ENCODE measurements at places on chromosomes 3 and 15.
A peak's percentile ranks its signal among the peaks of the same experiment; 100 is the strongest.

- no peak for DNase-seq
- H3K27me3 ChIP-seq: no peaks in the 10 kb centered on the region
- H3K36me3 ChIP-seq: no peaks in the 10 kb centered on the region
- peak overlapping the region; percentile 12 for H3K27ac ChIP-seq
- H3K4me1 ChIP-seq: peaks cover 11% of the 10 kb centered on the region
These were observed 58.6 kb downstream of the TMOD3 start for GRCh38 chr15:51887887-51888592.

DNA sequence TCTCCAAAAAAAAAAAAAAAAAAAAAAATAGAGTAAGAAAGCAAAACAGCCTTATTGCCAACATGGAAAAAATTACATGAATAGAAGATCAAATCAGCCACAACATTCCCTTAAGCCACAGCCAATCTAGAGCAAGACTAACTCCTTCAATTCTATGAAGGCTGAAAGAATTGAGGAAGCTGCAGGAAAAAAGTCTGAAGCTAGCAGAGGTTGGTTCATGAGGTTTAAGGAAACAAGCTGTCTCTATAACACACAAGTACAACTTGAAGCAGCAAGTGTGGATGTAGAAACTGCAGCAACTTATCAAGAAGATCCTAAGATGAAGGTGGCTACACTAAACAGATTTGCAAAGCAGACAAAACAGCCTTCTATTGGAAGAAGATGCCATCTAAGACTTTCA lies 9.3 kb downstream of the PARL start:
- DNase-seq: no peak
- no peak overlapping the region for H3K4me3 ChIP-seq
- no peak overlapping the region for H3K27ac ChIP-seq
- no peaks in the 10 kb centered on the region for H3K36me3 ChIP-seq
- no peaks in the 10 kb centered on the region for H3K4me1 ChIP-seq

DNA sequence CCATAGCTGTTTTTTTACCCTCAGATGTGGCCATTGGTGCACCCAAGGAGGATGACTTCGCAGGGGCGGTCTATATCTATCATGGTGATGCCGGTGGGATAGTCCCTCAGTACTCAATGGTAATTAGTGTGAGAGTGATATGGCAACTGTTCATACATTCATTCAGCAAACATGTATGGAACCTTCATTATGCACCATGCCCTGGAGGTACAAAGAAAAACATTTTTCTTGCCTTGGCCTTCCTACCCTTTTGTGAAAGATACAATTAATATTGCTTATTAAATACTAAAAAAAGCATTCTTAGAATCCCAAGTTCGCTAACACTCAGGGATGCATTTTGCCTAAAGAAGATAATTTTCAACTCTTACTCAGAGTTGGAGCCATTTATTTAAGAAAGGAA lies 342.4 kb upstream of the CTDSPL start:
- no peaks in the 10 kb centered on the region for H3K27me3 ChIP-seq
- H3K36me3 ChIP-seq: no peaks in the 10 kb centered on the region
- H3K4me1 ChIP-seq: no peaks in the 10 kb centered on the region

GRCh38 chr3:74651292-74651691 lies 36.8 kb upstream of the CNTN3 start:
- no peaks in the 10 kb centered on the region for H3K4me1 ChIP-seq
- H3K27ac ChIP-seq: no peak overlapping the region
- H3K4me3 ChIP-seq: no peak overlapping the region
- no peaks in the 10 kb centered on the region for H3K36me3 ChIP-seq
- DNase-seq: no peak

DNA sequence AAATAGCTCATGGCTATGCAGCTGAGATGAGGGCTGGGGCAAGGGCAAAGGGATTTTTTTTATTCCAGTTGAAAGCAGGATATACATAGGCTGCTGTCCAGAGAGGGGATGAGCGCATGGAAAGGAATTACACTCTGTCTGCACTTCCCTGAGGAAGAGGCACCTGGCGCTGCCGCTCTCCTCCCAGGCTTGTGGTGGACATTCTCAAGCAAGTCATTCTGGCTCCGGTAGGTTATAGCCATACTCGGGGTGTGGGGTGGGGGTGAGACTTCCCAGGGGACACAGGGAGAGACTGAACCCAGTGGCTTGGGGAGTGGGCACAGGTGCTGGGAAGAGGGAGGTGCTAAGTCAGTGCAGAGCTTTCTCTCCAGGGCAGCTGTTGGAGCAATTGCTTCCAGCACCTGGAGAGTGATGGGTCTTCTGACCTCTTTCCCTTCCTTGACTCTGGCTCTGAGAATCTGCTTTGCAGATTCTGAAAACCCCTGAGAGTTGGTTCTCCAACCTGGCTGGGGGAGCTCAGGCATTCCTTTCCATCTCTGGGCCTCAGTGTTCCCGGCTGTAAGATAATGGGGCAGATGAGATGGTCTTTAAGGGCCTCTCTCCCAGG lies 24.3 kb downstream of the CYP8B1 start:
- no peak overlapping the region for H3K4me3 ChIP-seq
- H3K36me3 ChIP-seq: no peaks in the 10 kb centered on the region
- peak overlapping the region; percentile 11 for H3K27ac ChIP-seq
- DNase-seq: no peak
- H3K27me3 ChIP-seq: no peaks in the 10 kb centered on the region
- H3K4me1 ChIP-seq: peaks cover 6% of the 10 kb centered on the region

DNA sequence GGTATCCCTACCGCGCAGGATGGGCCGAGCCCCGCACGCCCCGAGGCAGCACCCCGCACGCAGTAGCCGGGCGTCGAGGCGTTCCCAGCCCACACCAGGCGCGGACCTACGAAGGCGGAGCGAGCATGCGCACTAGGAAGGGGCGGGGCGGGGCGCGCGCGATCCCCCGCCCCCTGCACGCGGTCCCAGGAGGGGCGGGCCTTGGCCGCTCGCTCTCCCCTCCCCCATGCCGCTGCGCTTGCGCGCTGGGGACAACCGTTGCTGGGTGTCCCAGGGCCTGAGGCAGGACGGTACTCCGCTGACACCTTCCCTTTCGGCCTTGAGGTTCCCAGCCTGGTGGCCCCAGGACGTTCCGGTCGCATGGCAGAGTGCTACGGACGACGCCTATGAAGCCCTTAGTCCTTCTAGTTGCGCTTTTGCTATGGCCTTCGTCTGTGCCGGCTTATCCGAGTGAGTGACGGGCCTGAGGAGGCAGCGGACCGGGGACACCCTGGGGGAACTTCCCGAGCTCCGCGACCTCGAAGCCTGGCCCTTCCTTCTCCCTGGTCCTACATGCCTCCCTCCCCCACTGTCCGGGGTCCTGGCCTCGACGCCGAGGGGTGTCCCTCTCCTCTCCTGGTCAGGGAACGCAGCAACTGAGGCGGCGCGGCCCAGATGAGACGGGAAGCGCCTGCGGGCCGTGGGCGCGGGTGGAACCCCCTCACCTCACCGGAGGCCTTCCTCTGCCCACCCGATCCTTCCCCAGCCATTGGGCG lies at the start of gene SPESP1:
Gene SPESP1, plus strand, starts transcription at position 258 of the 755 bp plus-strand sequence. Its CDS starts 129 bp downstream, at position 387.
- no peaks in the 10 kb centered on the region for H3K27me3 ChIP-seq
- no peak within 1 kb of the TSS for H3K27ac ChIP-seq
- H3K4me1 ChIP-seq: no peaks in the 10 kb centered on the region
- peak; percentile 28 for DNase-seq
- H3K36me3 ChIP-seq: no peaks in the 10 kb centered on the region
- H3K4me3 ChIP-seq: no peak within 1 kb of the TSS

DNA sequence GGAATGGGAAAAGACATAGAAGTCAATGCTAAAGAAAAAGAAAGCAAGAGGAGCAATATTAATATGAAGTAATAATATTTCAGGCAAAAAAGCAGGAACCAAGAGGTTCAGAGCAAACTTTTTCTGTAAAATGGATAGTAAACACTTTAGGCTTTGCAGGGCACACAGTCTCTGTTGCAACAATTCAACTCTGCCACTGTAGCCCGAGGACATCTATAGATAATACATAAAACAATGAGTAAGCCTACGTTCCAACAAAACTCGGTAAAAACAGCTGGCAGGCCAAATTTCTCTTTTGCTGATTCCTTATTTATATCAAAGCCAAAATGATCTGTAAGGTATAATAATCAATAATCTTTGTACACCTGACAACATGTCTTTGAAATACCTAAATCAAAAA lies 56.8 kb downstream of the SMAD6 start:
- no peaks in the 10 kb centered on the region for H3K4me1 ChIP-seq
- H3K36me3 ChIP-seq: no peaks in the 10 kb centered on the region
- no peak overlapping the region for H3K4me3 ChIP-seq
- H3K27me3 ChIP-seq: no peaks in the 10 kb centered on the region
- no peak overlapping the region for H3K27ac ChIP-seq
- DNase-seq: no peak

GRCh38 chr15:61731099-61731498 lies 329.1 kb downstream of the VPS13C start:
- H3K4me1 ChIP-seq: no peaks in the 10 kb centered on the region
- H3K36me3 ChIP-seq: no peaks in the 10 kb centered on the region

GRCh38 chr15:51475736-51476135 lies 134.3 kb downstream of the GLDN start:
- H3K27ac ChIP-seq: no peak overlapping the region
- H3K27me3 ChIP-seq: no peaks in the 10 kb centered on the region
- no peaks in the 10 kb centered on the region for H3K4me1 ChIP-seq
- no peaks in the 10 kb centered on the region for H3K36me3 ChIP-seq

GRCh38 chr3:52910823-52911222 lies 13.5 kb upstream of the STIMATE start:
- no peak overlapping the region for H3K4me3 ChIP-seq
- no peak for DNase-seq
- no peaks in the 10 kb centered on the region for H3K27me3 ChIP-seq
- H3K4me1 ChIP-seq: no peaks in the 10 kb centered on the region

DNA sequence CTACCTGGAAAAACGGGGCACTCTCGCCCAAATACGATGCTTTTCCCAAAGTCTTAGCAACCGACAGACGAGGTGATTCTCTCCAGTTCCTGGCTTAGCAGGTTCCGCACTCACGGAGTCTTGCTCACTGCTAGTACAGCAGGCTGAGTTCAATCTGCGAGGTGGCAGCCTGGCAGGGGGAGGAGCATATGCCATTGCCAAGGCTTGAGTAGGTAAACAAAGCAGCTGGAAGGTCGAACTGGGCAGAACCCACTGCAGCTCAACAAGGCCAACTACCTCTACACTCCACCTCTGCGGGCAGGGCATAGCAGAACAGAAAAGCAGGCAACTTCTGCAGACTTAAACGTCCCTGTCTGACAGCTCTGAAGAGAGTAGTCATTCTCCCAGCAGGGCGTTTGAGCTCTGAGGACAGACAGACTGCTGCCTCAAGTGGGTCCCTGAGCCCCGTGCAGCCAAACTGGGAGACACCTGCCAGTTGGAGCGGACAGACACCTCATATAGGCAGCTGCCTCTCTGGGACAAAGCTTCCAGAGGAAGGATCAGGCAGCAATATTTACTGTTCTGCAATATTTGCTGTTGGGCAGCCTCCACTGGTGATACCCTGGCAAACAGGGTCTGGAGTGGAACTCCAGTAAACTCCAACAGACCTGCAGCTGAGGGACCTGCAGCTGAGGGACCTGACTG lies 73.4 kb upstream of the CADM2 start:
- H3K27me3 ChIP-seq: no peaks in the 10 kb centered on the region
- no peak overlapping the region for H3K4me3 ChIP-seq
- no peak overlapping the region for H3K27ac ChIP-seq
- H3K4me1 ChIP-seq: no peaks in the 10 kb centered on the region

- H3K27me3 ChIP-seq: no peaks in the 10 kb centered on the region
- H3K4me1 ChIP-seq: no peaks in the 10 kb centered on the region
- H3K27ac ChIP-seq: no peak overlapping the region
- H3K4me3 ChIP-seq: no peak overlapping the region
These were observed 38.5 kb upstream of the C15orf39 start for GRCh38 chr15:75163150-75163564.

DNA sequence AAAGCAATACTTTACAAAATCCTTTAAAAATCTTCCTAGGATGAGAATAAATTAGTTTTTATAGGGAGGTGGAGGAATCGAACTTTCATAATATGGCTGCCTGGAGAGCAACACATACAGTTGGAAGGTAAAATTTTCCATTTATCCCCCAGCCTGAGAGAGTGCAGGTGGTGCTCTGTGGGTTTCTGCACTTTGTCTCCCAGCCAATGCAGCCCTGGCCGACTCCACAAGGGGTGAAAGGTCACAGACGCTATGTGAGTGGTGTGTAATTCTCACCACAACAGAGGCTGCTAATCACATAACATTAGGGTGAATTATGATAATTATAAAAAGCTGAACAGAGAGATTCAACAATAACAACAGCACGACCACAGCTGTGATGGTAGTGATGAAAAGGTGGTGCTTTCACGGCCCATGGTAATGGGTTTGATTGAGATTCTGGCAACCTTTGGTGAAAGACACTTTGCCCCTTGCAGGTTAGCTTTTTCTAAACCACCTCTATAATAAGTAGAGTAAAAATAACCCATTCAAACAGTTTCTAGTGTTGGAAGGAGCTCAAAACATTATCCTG lies 30.1 kb upstream of the NANOGP8 start:
- H3K27ac ChIP-seq: no peak overlapping the region
- H3K27me3 ChIP-seq: no peaks in the 10 kb centered on the region
- DNase-seq: peak; percentile 37
- no peaks in the 10 kb centered on the region for H3K4me1 ChIP-seq

GRCh38 chr15:34799149-34800101 lies 4.1 kb upstream of the ACTC1 start:
- H3K4me1 ChIP-seq: peaks cover 5% of the 10 kb centered on the region
- peak; percentile 39 for DNase-seq
- H3K36me3 ChIP-seq: no peaks in the 10 kb centered on the region
- H3K27me3 ChIP-seq: no peaks in the 10 kb centered on the region

GRCh38 chr3:127482216-127483004 lies 108.1 kb downstream of the TPRA1 start:
- no peaks in the 10 kb centered on the region for H3K4me1 ChIP-seq
- peak; percentile 37 for DNase-seq
- H3K36me3 ChIP-seq: no peaks in the 10 kb centered on the region
- H3K4me3 ChIP-seq: no peak overlapping the region
- H3K27ac ChIP-seq: no peak overlapping the region
- no peaks in the 10 kb centered on the region for H3K27me3 ChIP-seq

GRCh38 chr3:5651351-5651750 lies 463.8 kb downstream of the EDEM1 start:
- DNase-seq: no peak
- H3K36me3 ChIP-seq: no peaks in the 10 kb centered on the region
- H3K4me3 ChIP-seq: no peak overlapping the region
- no peaks in the 10 kb centered on the region for H3K4me1 ChIP-seq
- H3K27me3 ChIP-seq: no peaks in the 10 kb centered on the region
- no peak overlapping the region for H3K27ac ChIP-seq

- H3K36me3 ChIP-seq: peaks cover 6% of the 10 kb centered on the region
- H3K4me1 ChIP-seq: no peaks in the 10 kb centered on the region
- no peak overlapping the region for H3K27ac ChIP-seq
- H3K4me3 ChIP-seq: no peak overlapping the region
- DNase-seq: no peak
- no peaks in the 10 kb centered on the region for H3K27me3 ChIP-seq
These were observed 17.4 kb downstream of the THBS1 start for GRCh38 chr15:39598186-39598850.

- no peak overlapping the region for H3K4me3 ChIP-seq
- no peaks in the 10 kb centered on the region for H3K4me1 ChIP-seq
- no peaks in the 10 kb centered on the region for H3K27me3 ChIP-seq
- H3K27ac ChIP-seq: no peak overlapping the region
These were observed 163.9 kb downstream of the RPLP1 start for GRCh38 chr15:69616558-69616957.

All from right lobe of liver (tissue), 6 donors.